ENCODE measurements at places on chromosomes 1 and 21.
A peak's percentile ranks its signal among the peaks of the same experiment; 100 is the strongest.

DNA sequence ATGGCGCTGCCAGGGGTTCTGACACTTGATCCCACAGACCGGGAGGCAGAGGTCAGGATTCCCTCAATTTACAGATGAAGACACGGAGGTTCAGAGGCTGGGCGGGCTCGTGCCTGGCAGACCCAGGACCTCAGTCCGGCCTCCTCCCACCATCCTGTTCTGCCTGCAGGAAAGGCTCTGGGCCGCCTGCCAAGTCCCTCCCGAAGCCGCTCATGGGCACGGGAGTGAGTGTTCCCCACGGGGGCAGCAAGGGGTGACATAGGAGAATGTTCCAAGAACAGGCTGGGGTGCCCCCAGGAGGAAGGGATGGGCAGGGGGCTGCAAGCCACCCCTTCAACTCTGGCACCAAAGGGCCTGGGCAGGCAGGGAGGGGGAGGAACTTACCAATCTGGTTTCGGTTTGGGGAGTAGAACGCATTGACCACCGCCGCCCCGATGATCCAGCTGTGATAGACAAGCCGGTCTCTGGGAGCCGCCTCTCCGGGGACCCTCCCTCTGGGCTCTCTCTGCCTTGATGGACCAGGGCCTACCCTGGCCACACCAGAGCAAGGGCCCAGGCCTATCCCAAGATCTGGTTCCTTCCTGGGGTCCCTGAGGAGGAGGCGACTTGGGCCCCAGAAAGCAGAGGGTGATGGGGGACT is 7.5 kb downstream of the PRXL2B start:
- no peak for DNase-seq

DNA sequence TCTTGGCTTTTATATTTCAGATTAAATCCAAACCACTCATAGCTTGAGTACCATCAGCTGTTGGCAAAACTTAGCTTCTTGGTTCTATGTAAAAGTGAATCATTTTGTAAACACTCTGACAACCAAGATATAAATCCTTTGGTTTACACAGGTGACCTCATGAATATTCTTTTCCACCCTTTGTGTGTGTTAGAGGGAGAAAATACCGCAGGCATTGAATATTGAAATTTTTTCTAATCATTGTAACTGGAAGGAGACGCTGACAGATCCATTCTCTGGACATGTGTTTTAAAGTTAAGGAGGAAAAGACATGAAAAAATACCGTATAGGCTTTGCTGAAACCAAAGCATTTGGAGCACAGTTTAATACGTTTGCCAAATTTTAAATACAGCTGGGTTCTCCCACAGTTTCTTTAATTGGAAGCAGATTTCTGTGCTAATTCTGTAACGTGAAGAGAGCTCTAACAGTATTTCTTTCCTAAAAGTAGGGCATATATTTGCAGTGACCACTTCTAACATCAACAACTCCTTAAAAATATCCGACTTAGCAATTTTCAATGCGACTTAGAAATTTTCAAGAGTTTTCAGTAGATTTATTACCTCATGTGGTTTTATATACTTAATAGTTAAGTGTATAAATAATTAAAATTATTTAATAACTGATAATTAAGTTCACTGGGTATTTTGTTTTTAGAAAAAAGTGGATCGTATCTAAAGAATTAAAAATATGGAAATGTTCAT is 388.2 kb downstream of the USP25 start:
- no peak for DNase-seq

DNA sequence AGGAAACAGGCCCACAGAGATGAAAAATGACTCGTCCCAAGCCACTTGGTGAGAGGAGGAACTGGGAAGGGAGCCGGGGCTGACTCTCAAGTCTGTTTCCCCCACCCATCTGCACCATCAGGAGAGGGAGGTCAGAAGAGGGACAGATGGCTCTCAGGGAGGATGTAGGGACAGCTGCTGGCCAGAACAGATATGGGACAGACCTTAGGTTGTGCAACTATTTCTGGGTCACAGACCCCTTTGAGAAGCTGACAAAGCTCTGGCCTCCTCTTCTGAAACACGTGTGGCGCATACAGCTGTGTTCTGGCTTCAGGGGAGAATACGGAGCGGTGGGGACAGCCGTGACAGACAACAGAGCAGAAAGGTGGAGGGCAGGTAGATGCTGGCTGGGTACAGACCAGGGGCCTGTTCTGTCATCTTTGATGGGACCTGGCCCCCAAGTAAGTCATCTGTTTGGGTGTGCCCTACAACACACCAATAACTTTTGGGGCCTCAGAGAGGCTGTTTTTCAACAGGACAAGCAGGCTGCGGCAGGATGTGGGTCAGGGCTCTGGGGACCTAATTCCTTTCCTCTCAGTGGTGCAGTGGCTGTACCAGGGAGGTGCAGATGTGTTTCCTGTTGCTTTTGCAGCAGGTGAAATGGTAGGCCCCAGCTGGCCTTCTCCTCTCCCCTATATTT is 7.3 kb downstream of the SH3BGRL3 start:
- peak; percentile 58 for DNase-seq

GRCh38 chr1:226646026-226646869 is 92.8 kb downstream of the ITPKB start:
- no peak for DNase-seq

DNA sequence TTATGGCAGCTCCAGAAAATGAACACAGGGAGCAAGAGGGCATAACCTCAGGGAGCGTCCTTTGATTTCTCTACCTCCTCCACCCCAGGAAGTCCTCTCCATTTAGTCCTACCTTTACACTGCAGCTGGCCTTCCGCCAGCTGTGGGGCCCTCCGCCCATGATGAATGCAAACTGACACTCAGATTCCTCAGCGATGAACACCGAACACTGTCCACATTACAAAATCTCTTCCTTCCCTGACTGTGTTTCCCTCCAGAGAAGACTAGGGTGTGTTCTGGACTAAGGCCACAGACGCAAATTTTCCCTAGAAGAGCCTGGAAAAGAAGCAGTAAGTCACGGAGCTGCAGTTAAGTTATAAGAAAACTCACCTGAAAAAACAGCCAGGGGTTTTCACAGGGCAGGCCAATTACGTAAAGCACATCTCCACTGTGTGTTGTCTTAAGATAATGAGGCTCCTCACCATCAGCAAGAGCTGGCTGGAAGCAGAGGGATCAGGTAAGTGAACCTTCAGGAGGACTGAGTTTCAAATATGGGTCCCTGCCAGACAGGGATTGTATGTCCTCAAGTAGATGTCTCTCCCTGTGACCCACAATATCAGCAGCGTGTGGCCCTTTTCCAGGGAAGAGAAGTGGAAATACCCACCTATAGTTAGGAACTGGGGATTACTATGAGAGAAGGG is 46.3 kb upstream of the ATP1B1 start:
- DNase-seq, result no peak

DNA sequence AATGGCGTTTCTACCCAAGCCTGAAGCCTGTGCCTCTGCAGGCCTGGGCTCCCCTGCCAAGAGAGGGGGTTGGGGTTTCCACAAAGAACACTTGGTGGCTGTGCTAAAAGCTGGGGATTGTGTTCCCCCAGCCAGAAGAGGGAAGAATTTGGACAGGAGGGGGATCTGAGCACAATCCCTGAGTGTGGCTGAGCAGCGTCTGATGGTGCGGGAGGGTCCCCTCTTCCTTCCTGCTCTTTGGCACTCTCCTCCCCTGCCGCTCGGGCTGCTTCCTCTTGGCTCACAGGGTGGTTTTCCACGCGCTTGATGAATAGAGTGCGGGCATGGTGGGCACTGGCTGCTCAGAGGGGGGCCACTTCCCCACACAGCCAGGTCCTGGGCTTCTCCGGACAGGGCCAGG is 3.7 kb downstream of the GPR37L1 start:
- no peak for DNase-seq

DNA sequence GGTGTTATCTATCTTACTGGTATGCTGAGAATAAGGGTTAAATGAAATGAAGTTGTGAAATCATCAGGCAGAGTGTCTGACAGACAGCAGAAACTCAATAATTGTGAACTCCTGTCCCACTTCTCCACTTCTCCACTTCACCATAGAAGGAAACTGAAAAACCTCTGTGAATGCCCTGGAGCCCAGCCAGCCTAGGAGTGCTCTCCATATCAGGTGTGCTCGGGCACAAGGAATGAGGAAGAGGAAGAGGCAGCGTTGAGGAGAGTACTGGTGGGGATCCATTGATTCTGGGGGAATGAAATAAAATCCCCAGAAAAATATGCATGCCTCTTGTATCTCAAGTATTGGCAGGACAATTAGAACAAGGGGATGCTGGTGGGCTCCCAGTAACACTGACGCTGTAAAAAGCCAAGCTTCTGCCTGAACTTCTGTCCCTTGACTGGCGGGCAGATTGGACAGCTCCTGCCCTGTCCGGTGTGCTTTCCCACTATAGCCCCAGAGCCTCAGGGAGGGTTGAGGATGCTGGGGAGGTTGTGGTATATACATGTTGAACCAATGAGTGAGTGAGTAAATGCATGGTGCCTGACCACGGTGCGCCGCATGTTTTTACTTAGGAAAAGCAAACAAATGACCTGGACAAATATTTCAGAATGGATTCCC is 47.7 kb downstream of the NMNAT2 start:
- DNase-seq, result no peak

DNA sequence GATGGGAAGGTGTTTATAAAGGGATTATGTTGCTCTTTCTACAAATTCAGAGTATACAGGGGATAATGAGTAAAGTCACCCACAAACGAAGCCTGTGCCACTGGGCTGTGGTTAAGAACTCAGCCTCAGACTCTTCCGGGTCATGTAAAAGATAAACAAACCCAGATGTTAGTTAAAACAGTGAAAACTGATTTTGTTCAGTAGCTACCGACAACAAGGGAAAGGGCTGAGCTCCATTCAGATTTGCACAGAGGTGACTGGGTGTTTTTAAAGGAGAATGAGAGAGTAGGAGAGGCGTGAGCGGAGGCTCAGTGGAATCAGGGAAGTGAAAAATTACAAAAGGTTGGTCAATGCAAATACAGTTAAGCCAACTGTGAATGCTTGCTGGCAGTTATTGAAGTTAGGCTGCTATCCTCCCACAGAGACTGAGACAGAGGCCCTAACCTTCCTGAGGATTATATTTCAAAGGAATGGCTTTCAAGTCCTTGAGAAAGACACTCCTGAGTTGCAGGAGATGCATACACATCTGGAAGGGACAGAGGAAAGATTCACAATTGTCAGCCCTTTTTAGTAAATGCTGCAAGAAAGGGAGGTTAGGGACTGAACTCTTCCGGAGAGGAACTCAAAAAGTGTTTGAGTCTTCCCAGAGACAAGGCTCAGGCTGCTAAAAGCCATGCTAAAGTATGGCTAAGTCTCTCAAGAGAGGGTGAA is 29.9 kb upstream of the SAMD13 start:
- DNase-seq, result no peak

GRCh38 chr1:37701051-37701450 is 8.7 kb downstream of the CDCA8 start:
- DNase-seq, result no peak

- DNase-seq, result no peak
Measured at GRCh38 chr1:184036517-184036949, 995 bp downstream of the COLGALT2 start.

DNA sequence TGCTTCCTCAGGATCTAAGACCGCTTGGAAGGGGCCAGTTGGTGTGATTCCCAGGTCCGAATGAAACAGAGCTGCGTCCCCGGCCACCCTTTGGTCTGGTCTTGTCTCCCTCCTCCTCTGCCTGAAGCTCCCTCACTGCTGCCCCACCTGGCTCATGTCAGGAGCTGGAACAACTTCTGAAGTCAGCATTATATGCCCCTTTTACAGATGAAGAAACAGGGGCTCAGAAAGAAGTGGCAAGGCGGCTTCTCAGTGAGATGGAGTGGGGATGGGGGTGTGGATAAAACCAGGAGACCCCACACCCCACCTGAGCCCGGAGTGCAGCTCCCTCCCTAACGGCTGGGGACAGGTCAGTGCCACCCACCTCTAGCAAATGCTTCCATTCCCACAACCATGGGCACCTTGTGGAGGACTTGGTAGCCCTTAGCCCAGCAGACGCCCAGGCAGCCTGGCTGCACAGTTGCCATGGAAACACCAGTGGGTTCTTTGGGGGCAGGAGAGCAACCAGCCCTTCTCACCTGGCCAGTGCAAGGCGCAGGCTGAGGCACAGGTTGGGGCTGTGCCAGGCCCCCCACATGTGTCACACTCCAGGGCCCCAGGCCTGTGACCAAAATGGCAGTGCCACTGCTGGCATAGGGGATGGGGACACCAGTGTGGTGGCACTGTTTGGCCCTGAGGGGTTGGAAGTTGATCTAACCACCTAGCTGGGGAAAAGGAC is 31.9 kb upstream of the ECE1 start:
- DNase-seq, result no peak

GRCh38 chr1:156943756-156944155 is 23.3 kb downstream of the LRRC71 start:
- DNase-seq, result no peak

- DNase-seq, result no peak
Measured at GRCh38 chr1:36876990-36877389, 157.3 kb downstream of the GRIK3 start.

GRCh38 chr1:112262316-112262715 is 133.7 kb upstream of the CTTNBP2NL start:
- DNase-seq, result no peak

DNA sequence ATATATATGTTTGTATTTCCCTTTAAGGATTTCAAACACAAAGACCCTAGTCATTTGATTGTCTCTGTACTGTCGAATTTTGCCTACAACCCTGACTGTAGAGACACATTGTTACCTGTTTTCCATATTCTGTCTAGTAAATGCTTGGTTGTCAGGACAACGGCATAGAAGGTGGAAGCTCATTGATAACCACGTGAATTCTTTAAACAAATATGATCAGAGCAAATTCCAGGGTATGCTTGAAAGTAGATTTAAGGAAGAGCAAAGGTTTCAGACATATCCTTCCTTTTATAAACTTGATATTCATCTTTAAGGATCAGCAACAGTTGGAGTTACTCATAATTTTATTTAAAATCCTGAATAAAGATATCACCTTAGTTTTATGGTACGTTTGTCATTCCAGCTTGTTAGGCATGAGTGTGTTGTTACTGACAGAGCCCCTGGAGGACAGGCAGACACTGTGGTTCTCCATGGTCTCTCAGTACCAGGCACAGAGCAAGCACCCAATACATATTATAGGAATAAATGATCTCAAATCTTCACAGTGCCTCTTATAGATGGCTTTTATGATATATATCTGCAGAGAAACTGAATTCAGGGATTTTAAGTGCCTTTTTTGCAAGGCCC is 203.2 kb downstream of the FGGY start:
- no peak for DNase-seq

DNA sequence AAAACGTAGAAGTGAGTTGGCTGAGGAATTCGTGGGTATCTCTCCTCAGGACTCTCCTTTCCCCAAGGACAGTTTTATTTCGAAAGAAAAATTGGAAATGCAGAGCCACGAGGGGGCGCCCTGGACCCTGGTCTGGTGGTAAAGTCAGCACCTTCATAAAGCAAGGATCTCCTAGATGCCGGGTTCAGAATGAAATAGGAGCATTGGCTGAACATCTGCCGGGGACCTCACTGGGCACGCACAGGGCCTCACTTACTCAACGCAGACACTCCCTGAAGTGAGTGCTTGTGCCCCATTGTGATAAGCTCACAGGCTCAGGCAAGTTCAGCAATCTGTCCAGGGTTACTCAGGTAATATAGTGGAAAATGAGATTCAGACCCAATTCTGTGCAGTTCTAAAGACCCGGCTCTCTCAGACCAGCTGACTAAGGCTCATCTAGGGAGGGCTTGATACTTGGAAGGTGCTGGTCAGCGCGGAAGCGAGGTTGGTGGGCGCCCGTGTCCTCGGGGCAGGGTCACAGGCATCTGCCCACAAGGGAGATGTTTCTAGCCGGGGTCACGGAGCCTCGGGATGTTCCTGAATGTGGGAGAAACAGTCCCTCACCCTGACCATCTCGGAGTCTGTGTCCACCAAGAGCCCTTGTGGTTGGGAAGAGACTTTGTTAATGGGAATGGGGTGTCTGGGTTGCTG is 55.7 kb upstream of the ETV3 start:
- DNase-seq, result peak; percentile 58

- no peak for DNase-seq
Measured at GRCh38 chr1:203519053-203519840, 25.3 kb downstream of the OPTC start.

- DNase-seq, result no peak
Measured at GRCh38 chr21:37593015-37593414, 226.4 kb downstream of the DYRK1A start.
